Activated CD8-positive, alpha-beta memory T cell treated with anti-CD3 and anti-CD28 coated beads for 48 hours (primary cell): ENCODE measurements at places on chromosomes 13 and 19.

DNA sequence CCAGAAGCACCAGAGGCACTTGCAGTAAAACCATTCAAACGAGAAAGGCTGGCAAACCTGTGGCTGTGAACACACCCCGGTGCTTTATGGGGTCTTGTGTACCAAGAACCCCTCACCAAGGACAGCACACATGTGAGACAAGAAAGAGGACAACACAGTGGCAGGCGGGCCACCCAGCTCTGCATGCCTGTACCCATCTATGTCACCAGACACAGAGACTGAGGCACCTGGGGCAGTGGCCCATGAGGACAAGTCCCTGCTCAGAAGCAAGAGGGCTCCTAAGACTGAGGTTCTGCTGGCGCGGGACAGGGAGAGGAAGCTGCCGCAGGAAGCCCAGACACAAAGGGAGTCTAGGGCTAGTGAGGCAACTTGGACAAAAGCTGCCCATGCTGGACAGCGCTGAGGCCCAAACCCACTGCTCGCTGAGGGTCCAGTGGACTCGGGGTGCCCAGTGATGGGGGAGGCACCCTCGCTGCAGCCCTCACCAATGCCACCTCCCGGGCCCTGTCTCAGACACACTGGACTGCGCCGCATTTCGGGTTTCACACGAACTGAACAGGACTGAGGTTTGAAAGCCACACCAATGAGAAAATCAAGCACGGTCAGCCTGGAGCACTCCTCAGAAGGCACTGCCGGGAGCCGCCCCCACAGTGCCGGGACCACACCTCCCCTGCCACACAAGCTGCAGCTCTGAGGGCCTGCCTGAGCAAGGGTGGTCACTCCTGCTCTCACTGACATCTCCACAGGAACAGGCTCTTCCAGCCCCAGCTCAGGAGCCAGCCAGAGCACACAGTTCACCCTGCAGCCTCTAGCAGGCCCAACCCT lies 232.7 kb downstream of the TUBA3C start:
- no peak for DNase-seq

DNA sequence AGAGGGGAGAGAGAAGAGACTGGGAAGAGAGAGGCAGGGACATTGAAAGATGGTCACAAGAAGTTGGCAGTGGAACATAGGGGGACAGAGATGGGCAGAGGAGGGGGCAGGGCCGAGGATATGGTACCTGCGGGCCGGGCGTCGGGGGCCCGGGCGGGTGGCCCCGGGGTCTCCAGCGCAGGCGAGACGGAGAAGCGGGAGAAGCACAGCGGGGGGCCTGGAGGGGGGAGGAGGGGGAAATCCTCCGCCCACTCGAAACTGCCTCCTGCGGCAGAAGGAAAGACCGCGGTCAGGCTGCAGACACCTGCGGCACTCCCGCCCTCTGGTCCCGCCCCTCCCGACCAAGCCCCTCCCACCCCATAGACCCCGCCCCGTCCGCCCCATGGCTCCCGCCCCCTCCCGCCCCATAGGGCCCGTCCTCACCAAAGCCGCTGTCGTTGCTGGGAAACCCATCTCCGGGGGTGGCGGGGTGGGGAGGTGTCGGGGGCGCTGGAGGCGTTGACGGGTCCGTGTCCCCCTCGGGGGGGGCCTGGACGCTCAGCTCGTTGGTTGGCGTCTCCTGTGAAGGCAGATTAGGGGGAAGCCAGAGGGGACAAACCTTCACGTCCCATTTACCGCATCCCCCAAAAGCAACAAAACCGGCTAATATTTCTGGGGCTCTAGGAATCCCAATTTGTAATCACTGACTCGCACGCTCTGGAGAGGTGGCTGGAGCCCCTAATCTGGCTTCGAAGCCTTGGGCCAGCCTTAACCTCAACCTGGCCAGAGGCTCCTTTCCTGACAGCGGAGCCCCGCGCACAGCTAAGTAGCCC lies 20.4 kb downstream of the LMTK3 start:
- no peak for DNase-seq

GRCh38 chr13:94880463-94880862 lies 168.1 kb upstream of the SOX21 start:
- DNase-seq: no peak

GRCh38 chr13:73261739-73262216 lies 203.0 kb downstream of the KLF5 start:
- DNase-seq: no peak

GRCh38 chr13:114101358-114102130 lies 30.9 kb downstream of the RASA3 start:
- DNase-seq: no peak

DNA sequence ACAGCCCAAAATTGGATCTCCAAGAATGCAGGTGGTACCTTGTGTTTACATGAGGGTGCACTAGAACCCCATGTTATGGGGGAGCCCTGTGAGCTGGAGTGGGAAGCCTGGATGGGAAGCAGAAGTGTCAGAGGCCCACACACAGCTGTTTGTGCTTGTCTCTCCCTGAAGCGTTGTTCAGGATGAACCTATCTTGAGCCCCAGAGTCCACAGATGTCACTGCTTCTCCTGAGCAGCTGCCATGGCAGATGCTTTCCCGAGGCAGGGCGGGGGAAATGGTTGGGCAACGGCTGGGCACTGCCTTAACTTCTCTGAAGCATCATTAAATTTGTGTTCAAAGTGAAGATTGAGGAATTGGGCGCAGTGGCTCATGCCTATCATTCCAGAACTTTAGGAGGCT lies 17.1 kb upstream of the CHST8 start:
- DNase-seq: no peak

- no peak for DNase-seq
Measured at GRCh38 chr13:43303033-43303729, 279.8 kb downstream of the DNAJC15 start.

DNA sequence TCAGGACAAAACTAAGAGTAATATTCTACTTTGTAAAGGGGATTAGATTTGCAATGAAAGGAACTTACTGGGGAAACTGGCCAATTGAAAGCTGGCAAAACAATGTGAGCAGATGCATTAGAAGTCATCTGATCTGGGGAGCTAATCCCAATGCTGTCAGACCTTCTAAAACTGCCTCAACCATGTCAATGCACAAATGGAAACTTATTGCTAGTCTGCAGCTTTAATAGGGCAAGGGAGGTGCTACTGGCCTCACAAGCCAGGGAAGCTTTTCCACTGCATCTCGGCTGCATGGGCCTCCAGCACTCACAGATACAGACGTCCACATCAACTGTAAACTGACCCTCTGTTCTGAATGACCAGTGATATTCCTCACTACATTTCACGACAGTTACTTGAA lies 154.2 kb downstream of the LHFPL6 start:
- no peak for DNase-seq

DNA sequence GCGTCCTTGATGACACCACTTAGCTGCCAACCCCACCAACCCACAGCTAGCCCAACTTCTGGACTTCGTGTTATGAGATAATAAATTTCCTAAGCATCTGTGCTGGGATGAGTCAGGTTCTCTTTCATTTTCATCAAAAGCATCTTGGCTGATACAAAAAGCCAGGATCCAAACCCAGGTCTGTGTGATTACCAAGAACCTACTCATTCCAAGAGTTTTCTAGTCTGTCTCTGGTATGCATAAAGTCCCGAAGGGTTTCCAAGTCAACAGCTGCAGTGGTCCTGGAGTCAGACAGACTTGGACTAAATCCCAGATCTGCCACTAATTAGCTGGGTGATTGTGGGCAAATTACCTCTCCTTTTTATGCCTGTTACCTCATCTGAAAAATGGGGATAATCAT lies 55.5 kb upstream of the SERP2 start:
- DNase-seq: no peak

DNA sequence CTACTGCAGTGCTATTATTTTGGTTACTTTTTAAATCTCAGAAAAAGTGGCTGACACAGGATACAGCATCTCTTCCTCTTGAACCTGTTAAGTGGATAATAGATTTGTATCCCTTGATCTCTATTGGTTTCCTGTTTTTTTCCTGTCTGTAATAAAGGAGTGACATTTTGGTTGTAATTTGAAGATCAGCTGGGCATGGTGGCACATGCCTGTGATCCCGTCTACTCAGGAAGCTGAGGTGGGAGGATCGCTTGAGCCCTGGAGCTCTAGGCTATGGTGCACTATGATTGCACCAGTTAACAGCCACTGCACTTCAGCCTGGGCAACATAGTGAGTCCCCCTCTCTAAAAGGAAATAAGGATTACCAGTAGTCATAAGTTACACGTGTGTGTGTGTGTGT lies 46.8 kb downstream of the METTL21C start:
- no peak for DNase-seq

GRCh38 chr19:55391702-55392615 lies 6.2 kb downstream of the RPL28 start:
- DNase-seq: no peak

DNA sequence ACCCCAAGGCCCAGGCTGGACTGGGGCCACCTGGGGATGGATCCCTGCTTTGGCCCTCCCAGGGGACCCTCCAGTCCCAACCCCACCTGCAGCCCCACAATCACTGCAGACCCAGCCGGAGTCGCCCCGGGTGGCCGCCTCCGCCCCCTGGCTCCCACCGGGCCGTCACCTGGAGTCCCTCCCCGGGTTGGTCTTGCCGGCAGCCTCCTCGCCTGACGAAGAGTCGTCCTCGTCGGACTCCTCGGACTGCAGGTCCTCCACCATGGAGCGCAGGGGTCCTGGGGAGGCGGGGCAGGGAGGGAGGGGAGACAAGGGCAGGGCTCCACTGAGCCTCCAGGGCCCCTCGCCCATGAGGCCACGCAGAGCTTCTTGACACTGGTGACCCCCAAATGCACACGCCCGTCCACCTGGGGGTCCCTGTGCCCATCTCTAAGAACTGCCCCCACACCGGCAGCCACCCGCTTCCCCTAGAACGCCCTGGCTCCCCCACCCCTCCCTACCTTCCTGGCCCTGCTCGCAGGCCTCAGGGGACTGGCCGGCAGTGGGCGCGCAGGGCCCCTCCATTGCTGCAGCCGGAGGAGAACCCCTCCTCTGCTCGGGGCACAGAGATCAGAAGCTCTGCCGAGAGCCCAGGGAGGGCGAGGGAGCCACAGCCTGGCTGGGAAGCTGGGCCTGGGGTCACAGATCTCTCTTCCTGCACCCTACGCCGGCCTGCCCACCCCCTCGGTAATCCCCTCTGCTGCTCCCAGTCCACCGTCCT lies 63.4 kb downstream of the MLLT1 start:
- DNase-seq: no peak

GRCh38 chr13:89307278-89307677 lies 1636.1 kb downstream of the SLITRK5 start:
- DNase-seq: no peak

DNA sequence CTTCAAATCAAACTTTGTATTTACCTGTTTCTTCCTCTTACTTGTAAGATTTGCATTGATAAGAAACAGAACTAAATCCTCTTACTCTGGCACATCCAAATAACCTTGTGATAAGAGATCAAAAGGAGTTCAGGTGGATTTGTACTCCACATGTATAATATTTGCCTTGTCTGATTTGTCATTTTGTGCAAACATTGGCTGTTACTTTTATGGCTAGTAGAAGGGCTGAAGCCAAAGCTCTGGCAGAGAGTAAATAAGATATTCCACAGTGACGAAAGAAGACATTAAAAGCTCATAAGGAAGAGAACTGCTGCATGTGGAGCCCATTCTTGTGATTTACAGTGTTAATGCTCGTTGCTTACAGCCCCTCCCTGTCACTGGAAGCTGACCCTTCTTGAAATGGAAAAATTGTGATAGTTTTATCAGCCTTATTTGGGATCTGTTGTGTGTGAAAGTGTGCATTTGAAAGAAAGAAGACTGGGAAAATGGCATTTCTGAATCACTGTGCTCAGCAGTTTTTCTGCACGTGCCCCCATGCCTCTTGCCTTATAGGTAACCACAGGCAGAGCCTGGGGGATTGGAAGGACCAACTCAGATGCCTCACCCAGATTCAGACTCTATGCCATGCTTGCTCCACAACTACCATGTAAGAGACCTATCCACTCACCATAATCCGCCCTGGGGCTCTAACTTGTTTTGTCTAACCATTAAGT lies 68.2 kb downstream of the OXGR1 start:
- no peak for DNase-seq

DNA sequence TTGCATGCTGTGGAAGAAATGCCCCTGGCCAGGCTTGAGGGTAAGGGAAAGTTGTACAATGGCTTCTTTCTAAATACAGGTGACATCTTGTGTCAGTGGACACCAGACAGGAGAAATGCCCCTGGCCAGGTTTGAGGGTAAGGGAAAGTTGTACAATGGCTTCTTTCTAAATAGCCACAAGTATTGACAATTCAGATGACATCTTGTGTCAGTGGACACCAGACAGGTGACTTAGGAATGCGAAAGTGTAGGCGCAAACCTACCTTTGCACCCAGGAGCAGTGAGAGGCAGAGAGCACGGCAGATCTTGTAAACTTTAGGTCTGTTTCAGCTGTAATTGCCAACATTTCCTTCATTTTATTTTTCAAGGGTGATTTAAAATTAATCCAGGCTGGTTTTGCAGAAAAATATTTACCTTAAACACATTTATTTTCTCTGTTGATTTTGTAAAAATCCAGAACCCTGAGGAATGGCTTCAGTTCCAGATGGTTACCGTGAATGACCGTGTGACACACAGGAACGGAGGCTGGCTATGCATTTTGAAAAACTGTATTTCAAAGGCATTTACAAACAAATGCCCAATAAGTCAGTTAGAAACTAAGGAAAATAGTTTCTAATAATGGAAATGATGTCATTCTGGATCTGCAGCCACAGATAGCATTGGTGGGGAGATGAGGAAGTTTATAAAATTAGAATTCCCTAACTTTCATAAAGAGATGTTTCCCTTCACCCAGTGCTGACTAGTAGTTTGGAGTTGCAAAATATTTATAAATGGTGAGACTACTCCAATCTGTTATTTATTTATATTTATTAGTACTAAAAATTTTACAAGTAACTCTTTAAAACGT lies 34.9 kb downstream of the TNFSF13B start:
- no peak for DNase-seq

GRCh38 chr19:33613620-33614000 lies 8.1 kb upstream of the CHST8 start:
- no peak for DNase-seq

- no peak for DNase-seq
Measured at GRCh38 chr19:41915776-41916414, 12.4 kb downstream of the ERFL start.

DNA sequence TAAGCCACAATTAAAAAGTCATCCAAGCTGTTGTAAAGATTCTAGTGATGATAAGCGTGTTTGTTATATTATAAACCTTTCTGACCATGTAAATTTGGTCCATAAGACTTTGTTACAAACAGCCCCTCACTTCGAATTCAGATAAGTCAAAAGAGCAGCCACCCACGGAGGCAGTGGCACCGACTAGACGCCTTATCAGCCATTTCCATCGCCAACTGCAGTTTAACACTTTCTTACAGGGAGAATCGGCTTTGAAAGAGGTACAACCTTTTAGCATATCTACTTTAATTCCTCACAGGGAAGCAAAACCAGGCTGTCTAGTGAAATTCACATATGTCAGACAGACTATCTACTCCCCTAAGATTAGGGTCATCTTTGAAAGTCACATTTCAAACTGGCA lies 47.5 kb downstream of the SOX21 start:
- DNase-seq: no peak

- no peak for DNase-seq
Measured at GRCh38 chr19:4455719-4456475, 1.7 kb downstream of the UBXN6 start.
